ENCODE measurements at places on chromosomes 5 and 9. TPM values are rescaled to one million over a fixed set of nuclear protein-coding genes. Genes with fewer than 3 reads are reported as not detected.

DNA sequence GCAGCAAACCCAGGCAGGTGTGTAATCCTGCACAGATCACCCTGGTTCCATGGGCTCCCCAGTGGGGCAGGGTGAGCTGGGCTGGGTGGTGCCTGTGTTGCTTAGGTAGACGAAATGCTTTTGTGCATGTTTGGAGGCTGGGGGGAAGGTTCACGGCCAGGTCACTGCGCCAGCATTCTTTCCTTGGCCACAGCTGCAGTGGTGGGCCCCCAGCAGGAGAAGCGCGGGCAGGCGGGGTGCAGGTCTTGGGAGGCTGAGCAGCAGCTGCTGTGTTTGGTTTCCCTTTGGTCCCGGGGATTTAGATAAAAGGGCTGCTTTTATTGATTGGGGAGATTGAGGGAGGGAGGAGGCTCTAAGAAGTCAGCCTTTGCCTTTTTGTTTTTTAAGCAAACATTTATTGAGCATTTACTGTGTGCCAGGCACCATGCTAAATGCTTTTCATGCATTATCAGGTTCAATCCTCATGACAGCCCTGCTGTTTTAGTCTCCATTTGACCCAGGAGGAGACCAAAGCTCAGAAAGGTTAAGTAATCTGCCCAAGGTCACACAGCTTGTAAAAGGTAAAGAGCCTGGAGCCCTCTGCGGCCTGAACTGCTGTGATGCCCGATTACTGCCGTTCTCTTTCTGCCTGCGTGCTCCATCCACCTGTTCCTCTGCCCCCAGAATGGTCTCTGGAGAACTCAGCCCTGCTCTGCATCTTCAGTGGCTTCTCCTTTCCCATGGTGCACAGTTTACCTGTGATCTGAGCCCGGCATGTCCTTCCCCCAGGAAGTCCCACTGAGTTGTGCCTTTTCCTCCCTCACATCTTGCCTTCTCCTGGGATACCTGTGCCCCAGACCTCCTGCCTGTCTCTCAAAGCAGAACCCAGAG lies 94.4 kb downstream of the MACROH2A1 start:
- no peaks in the 10 kb centered on the region for H3K27me3 ChIP-seq
- H3K4me3 ChIP-seq: no peak overlapping the region
- no peaks in the 10 kb centered on the region for H3K36me3 ChIP-seq
- peak; percentile 45 for DNase-seq

- H3K36me3 ChIP-seq: no peaks in the 10 kb centered on the region
- peaks cover 9% of the 10 kb centered on the region for H3K4me1 ChIP-seq
- no peaks in the 10 kb centered on the region for H3K27me3 ChIP-seq
- no peak for DNase-seq
- H3K27ac ChIP-seq: no peak overlapping the region
Observed at GRCh38 chr5:107676702-107677101, 6.0 kb upstream of the EFNA5 start.

GRCh38 chr5:110965773-110966581 lies 105.5 kb upstream of the TSLP start:
- no peak overlapping the region for H3K4me3 ChIP-seq
- no peaks in the 10 kb centered on the region for H3K36me3 ChIP-seq
- H3K4me1 ChIP-seq: no peaks in the 10 kb centered on the region
- DNase-seq: no peak
- H3K27me3 ChIP-seq: no peaks in the 10 kb centered on the region

GRCh38 chr5:17816944-17817343 lies 182.7 kb downstream of the TAF11L14 start:
- H3K36me3 ChIP-seq: no peaks in the 10 kb centered on the region
- H3K4me3 ChIP-seq: no peak overlapping the region
- no peak overlapping the region for H3K27ac ChIP-seq
- DNase-seq: no peak

DNA sequence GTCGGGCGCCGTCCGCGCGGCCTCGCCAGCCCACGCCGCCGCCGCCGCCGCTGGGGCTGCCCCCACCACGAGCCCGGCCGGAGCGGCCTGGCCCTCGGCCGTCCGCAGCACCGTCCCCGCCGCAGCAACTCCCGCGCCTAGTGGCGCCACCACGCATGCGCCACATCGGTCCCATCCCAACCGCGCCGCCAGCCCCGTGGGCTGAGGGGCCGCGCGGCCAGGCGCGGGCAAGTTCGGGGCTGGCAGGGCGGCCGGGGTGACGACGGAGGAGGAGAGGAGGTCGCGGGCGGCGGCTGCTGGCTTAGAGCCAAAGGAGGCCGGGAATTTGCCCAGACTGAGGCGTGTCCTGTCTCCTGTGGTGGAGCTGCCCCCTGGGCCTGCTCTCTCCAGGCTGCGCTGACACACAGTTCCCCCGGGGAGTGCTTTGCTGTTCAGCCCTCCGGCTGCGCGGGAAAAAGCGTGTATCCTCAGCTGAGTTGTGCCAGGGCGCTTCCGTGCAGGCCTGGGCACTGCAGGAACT lies at the start of gene TUSC1:
TUSC1 (minus strand) TSS at position 298 of the 520 bp plus-strand sequence; CDS start at position 166, 132 bp downstream.
- peak within 1 kb of the TSS; percentile 75 for H3K27ac ChIP-seq
- DNase-seq: peak; percentile 72
- H3K36me3 ChIP-seq: no peaks in the 10 kb centered on the region
- no peaks in the 10 kb centered on the region for H3K27me3 ChIP-seq
- H3K4me1 ChIP-seq: peaks cover 5% of the 10 kb centered on the region

GRCh38 chr5:14273207-14273767 lies 130.1 kb downstream of the TRIO start:
- no peaks in the 10 kb centered on the region for H3K27me3 ChIP-seq
- H3K4me3 ChIP-seq: no peak overlapping the region
- H3K27ac ChIP-seq: no peak overlapping the region

- no peaks in the 10 kb centered on the region for H3K27me3 ChIP-seq
- H3K27ac ChIP-seq: no peak overlapping the region
- H3K4me1 ChIP-seq: peaks cover 12% of the 10 kb centered on the region
Observed at GRCh38 chr9:93198117-93198837, 14.3 kb downstream of the WNK2 start.

DNA sequence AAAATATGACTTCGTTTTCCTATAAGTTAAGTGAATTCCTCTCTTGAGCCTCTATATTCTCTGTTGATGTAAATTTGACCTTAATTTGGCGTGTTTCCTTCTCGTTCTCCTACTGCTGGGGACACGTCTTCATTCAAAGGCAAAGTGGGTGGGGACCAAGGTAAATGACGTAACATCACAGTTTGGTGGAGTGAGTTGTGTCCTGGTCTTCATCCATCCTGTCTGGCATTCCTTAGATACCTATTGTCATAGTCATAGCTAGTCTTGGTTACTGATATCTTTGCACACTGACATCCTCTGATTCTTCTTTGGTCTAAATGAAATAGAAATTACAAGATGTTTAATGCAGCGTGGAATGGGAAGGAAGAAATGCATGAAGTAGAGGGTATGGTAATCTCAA lies 108.5 kb downstream of the NNT start:
- no peak overlapping the region for H3K27ac ChIP-seq
- no peak for DNase-seq
- no peaks in the 10 kb centered on the region for H3K27me3 ChIP-seq
- no peaks in the 10 kb centered on the region for H3K4me1 ChIP-seq
- H3K36me3 ChIP-seq: no peaks in the 10 kb centered on the region
- H3K4me3 ChIP-seq: no peak overlapping the region

DNA sequence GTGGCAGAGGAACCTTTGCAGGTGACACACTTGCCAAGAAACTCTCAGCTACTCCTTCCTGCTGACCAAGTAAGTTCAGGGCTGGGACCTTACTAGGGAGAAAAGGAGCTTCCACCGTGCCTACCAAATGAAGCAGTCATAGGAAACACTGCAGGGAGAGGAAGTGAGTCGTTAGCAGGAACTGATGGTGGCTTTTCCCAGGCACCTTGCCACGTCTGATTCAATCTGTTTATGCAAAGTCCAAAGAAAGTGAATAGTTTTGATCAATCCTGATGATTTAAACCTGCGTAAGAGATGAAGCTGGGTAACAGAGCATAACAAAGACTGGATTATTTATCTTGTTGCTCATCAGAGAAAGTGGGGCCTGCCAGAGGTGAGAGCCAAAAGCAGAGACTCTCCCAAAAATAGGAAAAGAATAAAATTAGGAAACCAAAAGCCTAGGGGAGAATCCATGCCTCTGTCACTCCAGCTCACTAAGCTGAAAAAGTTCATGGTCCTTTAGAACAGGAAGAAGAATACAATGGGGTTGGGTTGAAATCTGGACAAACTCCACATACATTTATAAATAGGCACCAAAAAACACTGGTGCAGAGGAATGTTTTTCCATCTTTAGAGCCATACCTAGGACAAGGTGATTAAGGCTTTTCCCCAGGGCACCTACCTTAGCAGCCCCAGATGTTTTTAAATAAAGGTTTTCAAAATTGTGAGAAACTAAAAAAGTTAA lies 9.3 kb upstream of the PFDN1 start:
- H3K36me3 ChIP-seq: no peaks in the 10 kb centered on the region
- H3K4me3 ChIP-seq: no peak overlapping the region
- no peaks in the 10 kb centered on the region for H3K27me3 ChIP-seq
- no peak overlapping the region for H3K27ac ChIP-seq
- peak; percentile 72 for DNase-seq

- H3K4me3 ChIP-seq: no peak overlapping the region
- H3K36me3 ChIP-seq: no peaks in the 10 kb centered on the region
- H3K27me3 ChIP-seq: no peaks in the 10 kb centered on the region
- no peak overlapping the region for H3K27ac ChIP-seq
- no peaks in the 10 kb centered on the region for H3K4me1 ChIP-seq
- no peak for DNase-seq
Observed at GRCh38 chr9:109403116-109403515, 82.3 kb upstream of the EPB41L4B start.

- no peak overlapping the region for H3K27ac ChIP-seq
- no peaks in the 10 kb centered on the region for H3K36me3 ChIP-seq
- DNase-seq: no peak
- no peaks in the 10 kb centered on the region for H3K4me1 ChIP-seq
- H3K4me3 ChIP-seq: no peak overlapping the region
Observed at GRCh38 chr5:24235946-24236345, 408.8 kb downstream of the CDH10 start.

- H3K36me3 ChIP-seq: no peaks in the 10 kb centered on the region
- peaks cover 6% of the 10 kb centered on the region for H3K27me3 ChIP-seq
- H3K4me3 ChIP-seq: peak overlapping the region; percentile 92
- DNase-seq: no peak
- H3K27ac ChIP-seq: no peak overlapping the region
Observed at GRCh38 chr5:54307583-54307982, 2.8 kb downstream of the ARL15 start.

- H3K4me3 ChIP-seq: no peak overlapping the region
- peaks cover 15% of the 10 kb centered on the region for H3K4me1 ChIP-seq
- H3K36me3 ChIP-seq: no peaks in the 10 kb centered on the region
- H3K27ac ChIP-seq: no peak overlapping the region
Observed at GRCh38 chr5:126003309-126003708, 419.9 kb upstream of the GRAMD2B start.

DNA sequence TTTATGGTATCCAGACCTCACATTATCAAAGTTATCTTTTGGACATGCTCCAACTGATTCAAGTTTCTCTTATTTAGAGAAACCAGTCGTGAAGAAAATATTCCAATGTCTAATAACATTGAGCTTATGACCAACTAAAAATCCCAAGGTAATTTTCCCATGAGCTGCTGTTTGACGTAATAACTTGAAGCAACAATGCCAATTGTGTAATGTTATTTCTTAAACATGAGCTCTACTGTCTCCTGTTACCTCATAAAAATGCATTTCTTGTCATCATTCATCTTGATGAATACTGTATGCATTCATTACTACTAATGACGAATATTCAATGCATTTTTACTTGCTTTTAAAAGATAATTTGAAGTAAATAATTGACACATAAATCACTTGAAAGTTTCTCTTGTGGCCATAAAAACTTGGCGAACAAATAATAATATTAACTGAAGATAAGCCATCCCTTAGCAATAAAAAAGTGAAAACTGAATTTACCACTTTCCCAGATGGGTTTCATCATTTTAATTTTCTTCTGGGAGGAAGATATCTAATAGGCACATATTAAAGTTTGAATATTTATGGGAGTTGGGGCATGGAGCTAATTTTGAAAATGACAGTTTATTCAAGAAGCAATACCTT lies 424 bp upstream of the MARCOL start:
- no peak for DNase-seq
- H3K27ac ChIP-seq: no peak overlapping the region
- peaks cover 16% of the 10 kb centered on the region for H3K27me3 ChIP-seq
- no peaks in the 10 kb centered on the region for H3K4me1 ChIP-seq
- no peaks in the 10 kb centered on the region for H3K36me3 ChIP-seq
- H3K4me3 ChIP-seq: no peak overlapping the region

DNA sequence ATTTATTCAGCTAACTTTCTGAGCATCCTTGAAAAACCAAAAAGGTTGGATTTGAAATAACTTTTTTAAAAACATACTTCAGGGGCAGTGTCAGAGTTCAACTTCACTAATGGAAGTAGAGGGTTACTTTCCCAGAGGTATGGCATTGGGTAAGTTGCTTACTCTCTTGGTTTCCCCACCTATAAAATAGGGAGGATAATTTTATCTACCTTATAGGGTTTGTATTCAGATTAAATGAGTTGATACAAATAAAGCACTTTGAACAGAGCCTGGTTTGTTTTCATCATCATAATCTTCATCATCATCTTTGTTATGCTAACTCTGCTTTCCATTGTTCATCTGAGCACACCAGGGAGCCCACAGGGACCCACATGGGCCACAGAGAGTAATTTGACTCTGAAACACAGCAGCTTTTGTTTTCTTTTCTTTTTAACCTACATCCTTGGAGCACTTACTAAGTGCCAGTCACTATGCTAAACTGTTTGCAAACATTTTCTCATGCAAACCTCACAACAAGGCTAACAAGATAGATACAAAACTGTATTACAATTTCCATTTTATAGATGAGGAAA lies 179.1 kb upstream of the SLC24A2 start:
- H3K4me3 ChIP-seq: no peak overlapping the region
- peak; percentile 63 for DNase-seq
- no peaks in the 10 kb centered on the region for H3K27me3 ChIP-seq
- H3K4me1 ChIP-seq: peaks cover 4% of the 10 kb centered on the region
- H3K36me3 ChIP-seq: no peaks in the 10 kb centered on the region

GRCh38 chr5:133661389-133661788 lies 49.0 kb upstream of the FSTL4 start:
- no peaks in the 10 kb centered on the region for H3K4me1 ChIP-seq
- H3K4me3 ChIP-seq: no peak overlapping the region
- DNase-seq: no peak
- H3K36me3 ChIP-seq: no peaks in the 10 kb centered on the region
- H3K27ac ChIP-seq: no peak overlapping the region

- H3K27ac ChIP-seq: no peak overlapping the region
- no peaks in the 10 kb centered on the region for H3K27me3 ChIP-seq
- H3K4me1 ChIP-seq: no peaks in the 10 kb centered on the region
Observed at GRCh38 chr9:92680166-92681119, 10.5 kb upstream of the IPPK start.

LCN1 gene
- not detected for total RNA-seq

PCDHB9 gene
- 3.8 TPM for total RNA-seq

RMI1 gene
- total RNA-seq: 20.8 TPM

CDX1 gene
- total RNA-seq: not detected

Measured in endodermal cell (in vitro differentiated cells).